ENCODE measurements at places on chromosomes 5 and 9.

DNA sequence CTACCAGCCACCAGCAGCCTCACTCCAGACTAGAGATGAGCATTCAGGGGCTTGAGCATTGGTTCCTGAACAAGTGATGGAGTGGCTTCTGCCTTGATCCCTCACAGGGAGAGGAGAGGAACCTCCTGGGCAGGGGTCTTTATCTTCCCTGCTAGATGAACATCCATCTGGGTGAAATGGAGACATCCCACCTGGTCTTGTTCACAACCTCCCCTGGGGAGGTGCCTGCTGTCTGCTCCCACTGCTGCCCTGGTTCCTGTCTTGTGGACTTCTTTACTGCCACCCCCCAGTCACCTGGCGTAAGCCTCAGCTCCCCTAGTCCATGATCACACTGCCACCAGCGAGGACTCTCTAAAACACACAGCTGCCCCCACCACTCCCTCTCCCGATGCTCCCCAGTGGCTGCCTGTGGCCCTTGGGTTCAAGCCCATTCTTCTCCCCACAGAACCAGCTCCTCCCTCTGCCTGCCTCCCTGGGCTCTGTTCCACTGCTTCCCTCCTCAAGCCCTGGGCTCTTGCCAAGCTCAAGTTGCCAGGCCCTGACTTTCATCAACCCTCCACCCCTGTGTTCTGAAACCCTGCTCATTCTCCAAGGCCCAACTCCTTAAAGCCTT lies 51.5 kb downstream of the COL15A1 start:
- no peak for DNase-seq

- no peak for DNase-seq
These were observed 51.7 kb downstream of the PTCH1 start for GRCh38 chr9:95465115-95465514.

DNA sequence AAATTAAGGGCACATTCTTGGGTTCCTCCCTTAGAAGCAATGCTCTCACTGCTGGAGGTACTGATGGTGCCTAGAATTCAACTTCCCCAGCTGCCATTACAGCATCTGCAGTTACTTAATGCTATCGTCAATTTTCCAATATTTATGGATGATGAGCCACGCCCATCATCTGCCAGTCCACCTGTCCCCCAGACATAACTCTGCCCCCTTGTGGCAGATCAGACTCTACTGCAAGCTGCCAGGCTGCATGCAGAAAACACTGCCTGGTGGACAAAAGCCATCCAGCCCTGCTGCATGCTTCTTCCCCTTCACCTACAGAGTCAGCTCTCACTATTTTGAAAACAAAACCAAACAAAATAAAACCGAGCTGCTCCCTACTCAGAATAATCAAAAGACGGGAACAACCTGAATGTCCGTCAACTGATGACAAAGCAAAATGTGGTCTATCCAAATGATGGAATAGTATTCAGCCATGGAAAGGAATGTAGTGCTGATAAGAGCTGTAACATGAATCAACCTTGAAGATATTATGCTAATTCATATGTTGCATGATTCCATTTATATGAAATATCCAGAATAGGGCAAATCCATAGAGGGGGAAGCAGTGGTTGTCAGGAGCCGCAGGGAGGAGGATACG lies 66.4 kb downstream of the RETREG1 start:
- DNase-seq, result peak; percentile 67

GRCh38 chr5:142969624-142970439 lies 199.7 kb downstream of the ARHGAP26 start:
- no peak for DNase-seq

GRCh38 chr9:23826120-23826629 lies at the start of gene ELAVL2:
TSS of gene ELAVL2 (minus strand) at chr9:23826240. CDS start at chr9:23762234, 64,006 bp downstream.
- DNase-seq, result no peak
